ENCODE measurements at places on chromosomes 4 and X.

DNA sequence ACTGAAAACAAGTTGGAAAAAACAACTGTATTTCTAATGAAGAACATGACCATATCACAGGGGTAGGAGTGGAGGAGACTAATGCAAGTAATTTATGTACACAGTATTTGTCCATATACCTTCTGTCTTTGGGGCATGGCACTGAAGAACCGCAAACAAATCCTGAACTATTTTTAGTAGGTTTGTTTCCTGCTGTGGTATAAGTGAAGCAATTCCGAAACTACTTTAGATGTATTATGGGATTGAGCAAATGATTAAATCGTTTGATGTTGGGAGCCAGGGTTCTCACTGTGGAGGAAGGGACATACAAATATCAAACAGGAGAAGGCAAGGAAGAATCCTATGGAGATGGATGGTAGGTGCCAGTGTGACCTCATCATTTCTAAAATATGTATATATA is 18.9 kb upstream of the SH3KBP1 start:
- DNase-seq, result no peak

DNA sequence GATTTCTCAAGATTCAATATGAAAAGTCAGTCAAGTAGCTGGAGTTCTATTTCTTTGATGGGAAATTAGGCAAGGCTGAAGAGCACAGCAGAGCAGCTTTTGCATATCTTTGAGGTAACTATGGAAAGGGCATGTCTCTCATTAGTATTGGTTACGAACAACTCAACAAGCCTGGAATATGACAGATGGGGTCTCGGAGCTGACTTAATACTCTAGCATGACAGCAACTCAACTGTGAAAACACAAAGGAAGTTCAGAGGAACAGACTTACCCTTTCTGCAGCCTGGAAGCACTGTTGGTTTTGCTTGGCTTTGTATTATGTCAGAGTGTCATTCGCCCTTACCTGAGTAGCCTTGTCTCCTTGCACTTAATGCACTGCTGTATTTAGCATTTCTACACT is 79.9 kb upstream of the AADAT start:
- no peak for DNase-seq

- DNase-seq, result no peak
Observed at GRCh38 chr4:36374836-36375511, 93.6 kb downstream of the DTHD1 start.

DNA sequence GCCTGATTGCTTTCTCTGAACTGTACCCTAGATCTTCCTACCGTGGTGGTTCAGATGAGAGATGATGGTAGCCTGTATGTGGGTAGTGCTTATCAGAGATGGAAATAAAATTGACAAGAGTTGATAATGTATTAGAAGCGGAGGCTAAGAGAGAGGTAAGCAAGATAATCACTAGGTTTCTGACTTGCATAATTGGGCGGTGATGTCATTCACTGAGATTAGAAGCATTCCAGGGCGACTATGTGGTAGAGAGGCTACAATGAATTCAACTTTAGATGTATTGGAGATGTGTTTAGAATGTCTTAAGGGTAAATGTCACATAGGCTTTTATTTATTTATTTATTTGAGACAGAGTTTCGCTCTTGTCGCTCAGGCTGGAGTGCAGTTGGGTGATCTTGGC is 415 bp upstream of the TENM3 start:
- DNase-seq, result no peak

- no peak for DNase-seq
Observed at GRCh38 chr4:94457692-94458106, 6.0 kb downstream of the PDLIM5 start.

DNA sequence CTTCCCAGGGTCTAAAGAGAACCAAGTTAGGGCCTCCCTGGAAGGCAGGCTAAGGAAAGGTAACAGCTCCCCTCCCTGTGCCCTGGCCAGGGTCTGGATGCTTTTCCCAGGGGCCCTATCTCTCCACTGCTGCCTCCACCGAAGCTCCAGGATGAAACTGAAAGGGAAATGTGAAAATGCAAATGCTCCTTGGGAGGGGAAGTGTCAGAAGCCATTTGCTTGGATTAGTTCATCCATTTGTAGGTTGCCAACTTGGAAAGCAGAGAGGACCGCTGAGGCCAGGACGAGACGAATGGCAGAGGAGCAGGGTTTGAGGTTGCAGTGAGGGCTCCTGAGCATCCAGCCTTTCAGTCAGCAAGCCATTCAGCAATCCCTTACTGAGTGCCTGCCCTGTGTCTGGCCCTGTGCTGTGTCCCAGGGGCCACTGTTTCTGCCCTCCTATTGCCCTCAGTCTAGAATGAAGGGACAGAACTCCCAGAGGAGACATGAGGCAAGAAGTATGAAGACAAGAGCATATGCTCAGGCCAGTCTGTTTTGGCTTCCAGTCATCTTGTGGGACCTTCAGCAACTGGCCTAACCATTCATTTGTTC is 45.9 kb upstream of the PGRMC1 start:
- no peak for DNase-seq

- DNase-seq, result no peak
Observed at GRCh38 chr4:155759372-155760252, 791 bp downstream of the GUCY1B1 start.

DNA sequence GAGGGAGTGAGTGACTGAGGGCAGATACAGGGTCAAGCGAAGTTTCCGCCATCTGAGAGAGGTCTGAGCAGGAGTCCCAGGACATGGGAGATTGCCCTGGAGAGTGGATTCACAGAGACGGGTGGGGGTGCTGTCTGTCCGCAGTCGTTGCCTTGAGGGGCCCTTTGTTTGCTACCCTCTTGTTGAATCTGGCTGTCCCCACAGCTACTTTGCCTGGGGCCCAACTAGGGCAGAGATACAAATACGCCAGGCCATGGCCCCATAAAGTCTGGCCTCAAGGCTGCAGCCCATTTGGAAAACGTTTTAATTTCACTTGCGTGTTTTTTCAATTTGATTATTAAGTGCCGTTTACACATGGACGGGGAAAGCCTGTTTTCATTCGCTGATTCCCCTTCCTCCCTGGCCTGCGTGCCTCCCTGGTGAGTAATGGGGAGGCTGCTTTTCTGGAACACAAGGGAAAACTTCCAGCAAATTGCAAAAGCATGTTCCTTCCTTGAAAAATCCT is 134.4 kb downstream of the SMIM20 start:
- DNase-seq, result peak; percentile 76

DNA sequence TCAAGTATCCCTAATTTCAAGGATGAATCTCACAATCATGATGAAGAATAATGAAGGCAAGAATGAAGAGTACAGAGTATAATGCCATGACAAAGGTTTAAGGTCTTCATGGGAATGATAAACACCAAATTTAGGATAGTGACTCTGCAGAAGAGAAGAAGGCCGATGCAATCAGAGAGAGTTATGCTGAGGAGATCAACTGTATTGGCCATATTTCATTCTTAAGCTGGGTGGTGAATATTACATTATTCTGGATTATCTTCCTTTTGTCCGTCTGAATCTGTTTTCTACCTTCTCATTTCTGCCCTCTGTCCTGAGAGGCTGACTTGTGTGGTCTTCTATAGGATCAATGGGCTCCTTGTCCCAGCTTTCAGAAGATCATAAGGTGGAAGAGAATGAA is 7.8 kb upstream of the METAP1 start:
- DNase-seq, result no peak

DNA sequence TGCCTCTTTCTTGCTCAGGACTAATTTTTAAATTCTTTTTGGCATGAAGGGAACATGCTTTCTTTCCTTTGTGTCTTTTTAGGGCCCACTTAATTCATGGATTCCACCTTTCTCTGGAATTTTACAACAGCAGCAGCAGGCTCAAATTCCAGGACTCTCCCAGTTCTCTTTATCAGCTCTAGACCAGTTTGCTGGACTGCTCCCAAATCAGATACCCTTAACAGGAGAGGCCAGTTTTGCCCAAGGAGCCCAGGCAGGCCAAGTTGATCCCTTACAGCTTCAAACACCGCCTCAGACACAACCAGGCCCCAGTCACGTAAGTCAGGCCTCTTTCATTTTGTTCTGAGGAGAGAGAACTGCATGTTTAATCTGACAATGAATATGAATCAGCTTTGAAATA is 2.3 kb downstream of the ODAM start:
- no peak for DNase-seq

GRCh38 chrX:13357925-13358324 is 38.1 kb upstream of the ATXN3L start:
- DNase-seq, result no peak

DNA sequence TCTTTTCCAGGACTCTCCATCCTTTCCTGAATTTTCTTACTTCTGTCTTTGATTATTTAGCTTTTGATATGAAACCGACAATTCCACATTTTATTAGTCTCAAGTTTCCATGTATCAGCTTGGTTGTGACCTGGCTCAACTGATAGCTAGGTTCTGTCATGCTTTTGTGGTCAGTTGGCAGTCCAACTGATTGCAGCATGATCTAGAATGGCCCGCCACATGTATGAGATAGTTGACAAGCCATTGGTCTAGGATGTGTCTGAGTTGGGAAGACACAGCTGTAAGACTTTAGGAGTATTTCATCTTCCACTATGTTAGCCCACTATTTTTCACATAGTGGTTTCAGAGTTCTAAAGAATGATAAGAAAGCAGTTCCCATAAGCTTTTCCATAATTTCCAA is 117.5 kb upstream of the GRID2 start:
- DNase-seq, result no peak

DNA sequence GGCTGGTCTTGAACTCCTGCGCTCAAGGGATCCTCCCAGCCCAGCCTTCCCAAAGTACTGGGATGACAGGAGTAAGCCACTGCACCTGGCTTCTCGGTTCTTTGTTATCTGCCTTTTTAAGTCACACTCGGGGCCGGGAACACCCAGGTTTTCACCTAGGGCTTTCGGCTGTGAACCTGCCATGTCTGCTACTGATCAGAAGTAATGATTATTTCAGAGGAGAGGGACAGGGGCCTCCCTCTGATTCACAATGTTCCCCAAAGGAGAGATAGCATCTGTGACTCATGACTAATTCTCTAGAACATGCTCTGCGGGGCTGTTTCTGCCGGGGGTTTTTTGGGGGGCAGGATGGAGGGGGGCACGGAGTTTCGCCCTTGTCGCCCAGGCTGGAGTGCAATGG is 26.9 kb downstream of the CRLF2 start:
- no peak for DNase-seq

GRCh38 chrX:118038614-118039365 is 77.8 kb downstream of the KLHL13 start:
- no peak for DNase-seq

- no peak for DNase-seq
Observed at GRCh38 chrX:10555846-10556245, 64.5 kb downstream of the MID1 start.

GRCh38 chr4:1154126-1154522 is 18.3 kb downstream of the SPON2 start:
- DNase-seq, result no peak
